ENCODE measurements at places on chromosomes 1 and 21.

GRCh38 chr1:67735806-67736627 lies 51.0 kb downstream of the GADD45A start:
- DNase-seq: no peak

GRCh38 chr1:5724847-5725246 lies 267.4 kb downstream of the NPHP4 start:
- DNase-seq: no peak

DNA sequence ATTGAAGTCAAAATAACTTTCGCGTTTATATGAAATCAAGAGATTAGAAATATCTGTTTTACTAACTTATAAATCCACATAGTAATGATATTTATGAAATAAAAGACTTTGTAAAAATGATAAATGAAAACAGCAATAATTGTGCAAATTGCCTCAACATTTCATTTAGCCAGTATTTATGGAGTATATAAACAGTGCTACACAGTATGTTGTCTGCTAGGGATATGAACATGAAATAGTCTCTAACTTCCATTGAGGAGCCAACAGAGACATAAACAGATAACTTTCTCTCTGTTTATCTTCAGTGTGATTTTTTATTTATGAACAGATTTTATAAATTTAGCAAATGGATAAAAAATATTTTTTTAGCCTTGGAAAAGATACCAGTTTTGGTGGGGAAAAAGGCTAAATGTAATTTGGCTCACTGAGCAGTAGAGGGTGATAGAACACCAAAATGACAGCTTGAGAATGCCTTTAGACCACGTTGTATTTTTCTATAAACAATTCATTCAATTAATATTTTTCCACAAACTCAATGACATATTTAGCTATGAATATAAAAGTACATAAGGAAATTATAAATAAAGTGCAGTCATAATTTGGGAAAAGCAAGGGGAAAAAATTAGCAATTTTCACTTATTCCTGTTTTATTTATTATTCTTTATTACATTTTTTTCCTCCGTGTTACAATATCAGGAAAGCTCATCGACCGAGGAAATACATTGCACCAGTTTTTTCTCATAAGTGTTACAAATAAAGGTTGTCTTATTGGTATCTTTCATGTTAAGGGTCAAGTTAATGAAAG lies 47.5 kb upstream of the EEIG2 start:
- no peak for DNase-seq

DNA sequence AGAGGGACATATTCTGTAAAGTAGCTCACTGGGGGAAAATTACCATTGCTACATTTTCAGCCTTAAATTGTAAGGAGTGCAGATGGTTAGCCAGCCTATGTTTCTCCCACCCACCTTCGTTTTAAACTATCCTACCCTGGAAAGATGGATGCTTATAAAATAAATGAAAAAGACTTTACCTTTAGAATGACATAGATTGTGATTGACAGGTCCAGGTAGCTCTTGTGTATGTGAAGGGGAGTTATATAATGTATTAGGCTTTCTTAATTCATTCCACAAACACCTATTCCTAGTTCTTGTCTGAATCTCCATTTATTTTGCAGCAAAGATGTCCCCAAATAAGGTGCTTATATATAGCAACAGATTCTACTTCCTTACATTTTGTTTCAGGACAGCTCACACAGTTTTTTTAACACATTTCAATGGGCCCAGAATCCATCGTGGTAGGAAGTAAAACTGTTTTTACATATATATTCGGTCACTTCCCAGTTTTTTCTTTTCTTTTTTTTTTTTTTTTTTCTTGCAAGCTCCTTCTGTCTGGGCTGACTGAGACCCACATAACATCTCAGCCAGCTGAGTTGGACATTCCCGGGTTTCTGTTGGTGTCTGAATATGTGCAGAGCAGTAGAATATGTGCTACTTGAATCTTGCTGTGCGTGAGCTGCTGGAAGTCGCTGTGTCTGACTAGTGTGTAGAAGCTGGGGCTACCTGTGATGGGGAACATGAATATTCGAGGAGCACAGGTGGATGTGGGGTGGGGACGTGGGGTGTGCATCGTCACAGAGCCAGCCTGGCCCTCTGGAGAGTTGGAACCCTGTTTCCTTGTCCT lies 27.8 kb downstream of the UCK2 start:
- no peak for DNase-seq

GRCh38 chr1:222310836-222311235 lies 237.1 kb downstream of the HHIPL2 start:
- DNase-seq: no peak

DNA sequence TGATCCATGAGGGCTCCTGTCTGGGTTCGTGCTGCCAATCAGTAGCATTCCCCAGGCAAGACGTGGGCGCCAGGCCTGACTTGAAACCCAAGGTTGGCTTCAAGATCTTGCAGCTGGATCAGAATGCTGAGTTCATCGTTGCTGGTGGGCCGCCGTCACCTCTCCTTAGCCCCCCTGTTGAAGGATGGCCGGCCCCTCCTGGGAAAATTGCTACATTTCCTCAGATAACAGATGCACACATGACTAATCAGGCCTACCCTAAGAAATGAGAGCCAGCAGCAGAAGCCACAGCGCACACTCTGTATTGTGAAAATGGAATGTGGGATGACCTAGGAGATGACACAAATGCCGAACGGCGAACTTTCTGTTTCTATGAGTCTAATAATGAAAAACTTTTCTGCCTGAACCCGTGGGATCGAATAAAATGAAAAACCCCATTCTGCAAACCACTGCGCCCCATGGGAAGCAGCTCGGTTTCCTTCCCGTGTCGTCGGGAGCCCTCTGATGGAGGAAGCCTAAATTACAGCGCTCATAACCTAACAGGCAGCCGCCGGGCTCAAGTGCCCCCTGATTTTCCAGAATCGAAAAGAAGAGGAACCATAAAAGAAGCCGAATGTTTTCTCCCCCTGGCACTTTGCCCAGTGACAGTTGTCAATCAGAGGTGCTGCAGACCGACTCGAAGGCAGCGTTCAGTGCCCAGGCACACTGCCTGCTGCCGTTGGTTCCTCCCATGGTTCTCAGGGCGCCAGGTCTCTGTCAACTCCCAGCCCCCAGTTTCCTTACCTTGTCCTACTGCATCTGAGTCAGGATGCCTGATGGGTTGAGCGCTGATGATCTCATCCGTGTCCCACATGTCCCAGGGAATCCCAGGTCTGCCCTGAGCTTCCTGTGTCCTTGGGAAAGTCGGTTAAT lies 38.2 kb upstream of the H6PD start:
- peak; percentile 18 for DNase-seq

GRCh38 chr1:58611861-58612385 lies 34.9 kb upstream of the TACSTD2 start:
- DNase-seq: no peak

GRCh38 chr1:37069406-37069805 lies 35.1 kb upstream of the GRIK3 start:
- DNase-seq: no peak

GRCh38 chr1:15620155-15620545 lies 2.9 kb downstream of the DDI2 start:
- no peak for DNase-seq

DNA sequence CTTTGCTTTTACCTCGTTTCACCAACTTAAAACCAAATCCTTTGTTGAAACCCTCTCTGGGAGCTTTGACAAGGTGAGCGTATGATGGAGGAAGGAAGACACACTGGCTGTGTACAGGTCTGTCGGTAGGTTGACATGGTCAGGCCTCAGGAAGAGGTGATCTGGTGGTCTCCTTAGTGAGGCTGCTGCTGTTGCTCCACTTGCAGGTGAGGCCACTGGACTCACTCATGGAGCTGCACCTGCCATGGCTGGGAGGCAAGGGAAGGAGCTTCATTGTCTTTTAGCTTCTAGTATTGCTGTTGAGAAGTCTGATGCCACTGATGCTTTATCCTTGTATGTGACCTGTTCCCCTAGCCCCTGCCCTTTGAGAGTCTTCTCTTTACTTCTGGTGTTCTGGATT lies 35.7 kb downstream of the TENT5C start:
- DNase-seq: no peak

- DNase-seq: no peak
Observed at GRCh38 chr1:79353224-79353623, 346.7 kb upstream of the ADGRL4 start.

GRCh38 chr21:17085707-17086106 lies 427.1 kb upstream of the CXADR start:
- DNase-seq: no peak

DNA sequence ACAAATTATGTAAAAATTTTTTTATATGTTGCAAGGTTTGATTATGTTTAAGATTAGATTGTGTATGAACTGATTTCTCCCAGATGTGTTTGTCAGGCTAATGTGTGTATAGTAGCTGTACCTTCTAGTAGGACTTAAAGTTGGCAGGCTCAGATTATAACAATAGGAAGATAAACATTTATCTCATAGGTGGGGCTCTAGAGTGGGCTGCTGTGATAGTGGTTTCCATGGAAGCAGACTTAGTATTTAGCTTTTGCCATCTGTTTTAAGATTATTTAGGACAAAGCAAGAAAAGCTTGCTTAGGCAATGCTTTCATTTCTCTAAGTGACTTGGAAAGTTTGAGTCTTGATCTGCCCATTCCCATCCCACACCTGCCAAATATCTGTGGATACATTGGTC lies 187.7 kb upstream of the CACYBP start:
- DNase-seq: no peak

GRCh38 chr1:248817065-248817464 lies 8.7 kb downstream of the SH3BP5L start:
- DNase-seq: no peak

DNA sequence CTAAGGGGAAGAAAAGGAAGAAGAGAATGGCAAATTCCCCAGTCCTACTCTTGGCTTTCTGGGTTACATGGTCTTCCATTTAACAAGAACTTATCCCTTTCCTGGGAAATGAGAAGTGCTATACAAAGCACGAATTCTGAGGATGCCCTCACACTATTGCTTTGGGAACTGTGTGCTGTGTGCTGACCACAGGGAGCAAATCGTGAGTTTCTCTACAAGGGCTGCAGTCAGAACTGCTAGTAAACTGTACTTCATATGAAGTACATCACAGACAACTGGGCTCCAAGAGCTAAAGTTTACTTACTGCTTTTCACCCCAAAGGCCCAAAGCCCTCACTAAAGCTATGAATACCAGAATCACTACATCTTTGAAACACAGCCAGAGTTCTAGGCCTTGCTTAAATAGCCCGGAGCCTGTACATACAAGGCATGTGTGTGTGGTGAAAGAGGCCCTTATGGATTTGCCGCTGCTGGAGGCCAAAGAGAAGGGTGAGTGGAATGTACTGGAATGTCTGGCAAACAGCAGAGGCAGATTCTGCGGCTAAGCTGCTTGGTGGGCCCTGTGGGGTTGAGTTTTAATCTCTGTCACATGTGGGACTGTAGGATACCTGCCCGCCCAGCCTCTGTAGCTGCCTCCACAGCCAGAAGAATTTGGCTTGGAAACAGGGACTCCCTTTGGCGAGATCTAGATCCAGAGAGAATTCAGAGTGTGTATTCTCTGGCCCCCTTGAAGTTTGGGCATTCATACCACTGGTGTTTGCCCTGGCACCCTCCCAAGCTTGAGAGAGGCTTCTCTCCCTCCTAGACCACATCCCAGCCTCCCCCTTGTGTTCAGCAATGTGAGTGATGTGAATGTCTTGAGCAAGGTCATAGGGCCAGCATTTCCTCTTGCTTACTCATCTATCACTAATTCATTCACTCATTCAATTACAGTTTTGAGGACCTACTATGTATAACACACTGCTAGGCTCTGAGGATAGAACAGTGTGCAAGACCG lies 21.9 kb upstream of the TRIM67 start:
- no peak for DNase-seq

GRCh38 chr1:44040418-44040817 lies 9.2 kb upstream of the SLC6A9 start:
- DNase-seq: no peak

DNA sequence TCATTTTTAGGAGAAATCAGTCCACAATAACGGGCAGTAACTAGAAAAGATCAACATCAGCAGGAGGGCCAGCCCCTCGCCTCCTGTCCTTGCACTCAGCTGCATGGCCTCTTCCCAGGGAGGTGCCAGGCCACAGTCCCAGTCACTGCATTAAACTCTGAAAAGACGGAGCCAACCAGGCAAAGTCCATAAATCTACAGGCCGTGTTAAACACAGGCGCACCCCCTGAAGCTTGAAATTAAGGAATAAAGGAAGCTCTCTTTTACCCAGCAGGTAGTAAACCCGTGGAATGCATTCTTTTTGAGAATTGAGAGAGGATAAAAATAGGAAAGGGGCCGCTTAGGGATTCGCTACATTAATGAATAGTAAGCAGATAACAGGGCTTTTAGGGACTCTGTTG lies 18.4 kb downstream of the H6PD start:
- DNase-seq: no peak

GRCh38 chr1:246790833-246791232 lies 66.6 kb downstream of the SCCPDH start:
- DNase-seq: no peak

GRCh38 chr1:176471338-176472121 lies 8.6 kb downstream of the PAPPA2 start:
- DNase-seq: no peak

GRCh38 chr1:239387304-239388158 lies 1.2 kb downstream of the CHRM3 start:
- no peak for DNase-seq

GRCh38 chr1:43427941-43428340 lies 25.8 kb downstream of the HYI start:
- DNase-seq: no peak

GRCh38 chr1:90262791-90263190 lies 267.9 kb downstream of the ZNF326 start:
- no peak for DNase-seq

- DNase-seq: no peak
Observed at GRCh38 chr1:112344754-112345423, 51.1 kb upstream of the CTTNBP2NL start.

GRCh38 chr1:95583661-95584210 lies 349.7 kb downstream of the RWDD3 start:
- DNase-seq: no peak

- no peak for DNase-seq
Observed at GRCh38 chr1:171999756-172000155, 158.5 kb downstream of the DNM3 start.

All from stimulated activated CD4-positive, alpha-beta T cell treated with anti-CD3 and anti-CD28 coated beads, TNF-alpha, amount 100 ng/mL, for 1 hour (primary cell).